Thoracic aorta (tissue), 2 donors: ENCODE measurements at places on chromosomes 16 and 17. TPM values are rescaled to one million over a fixed set of nuclear protein-coding genes. Genes with fewer than 3 reads are reported as not detected.

- DNase-seq = no peak
Observed at GRCh38 chr17:70787721-70788300, 618.5 kb downstream of the KCNJ2 start.

The PYY gene
- total RNA-seq = not detected

DNA sequence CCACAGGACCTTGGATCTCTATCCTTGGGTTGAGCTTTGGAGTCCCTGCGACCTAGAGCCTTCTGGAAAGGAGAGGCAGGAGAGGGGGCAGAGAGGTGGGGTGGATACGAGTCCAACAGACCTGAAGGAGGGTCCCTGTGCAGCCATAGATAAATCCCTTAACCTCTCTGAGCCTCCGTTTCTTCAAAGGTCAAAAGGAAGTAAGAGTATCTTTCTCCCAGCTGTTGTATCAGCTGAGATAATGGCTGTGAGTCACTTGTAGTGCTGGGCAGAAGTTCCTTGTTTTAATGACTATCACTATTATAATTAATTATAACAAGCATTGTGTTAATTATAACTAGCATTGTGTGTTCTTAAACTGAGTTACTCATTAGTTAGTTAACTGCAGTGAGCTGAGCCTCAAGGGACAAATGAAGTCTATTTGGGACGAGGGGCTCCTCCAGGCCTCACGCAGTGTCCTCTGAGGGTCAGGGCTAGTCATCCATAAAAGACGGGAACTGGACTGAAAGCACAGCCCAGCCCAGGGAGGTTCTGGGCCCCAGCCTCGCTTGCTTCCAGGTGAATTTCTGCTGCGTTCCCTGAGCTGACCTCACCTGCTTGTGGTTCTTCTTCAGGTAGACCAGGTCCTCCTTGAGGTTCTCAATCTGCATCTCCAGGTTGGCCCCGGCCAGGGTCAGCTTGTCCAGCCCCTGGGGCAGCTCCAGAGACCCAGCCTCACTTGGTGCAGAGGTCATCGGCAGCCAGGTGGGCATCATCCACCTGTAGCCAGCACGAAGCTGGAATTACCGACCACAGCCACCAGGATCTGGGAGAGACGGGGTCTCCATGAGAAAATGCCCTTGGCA, 5.7 kb upstream of the KRT17 start:
- DNase-seq = no peak

The PLA2G15 gene
- 17.8 TPM for total RNA-seq

GRCh38 chr16:8026450-8026849, 563.9 kb downstream of the TMEM114 start:
- DNase-seq = no peak

The CHD9NB gene
- total RNA-seq = 0.85 TPM

DNA sequence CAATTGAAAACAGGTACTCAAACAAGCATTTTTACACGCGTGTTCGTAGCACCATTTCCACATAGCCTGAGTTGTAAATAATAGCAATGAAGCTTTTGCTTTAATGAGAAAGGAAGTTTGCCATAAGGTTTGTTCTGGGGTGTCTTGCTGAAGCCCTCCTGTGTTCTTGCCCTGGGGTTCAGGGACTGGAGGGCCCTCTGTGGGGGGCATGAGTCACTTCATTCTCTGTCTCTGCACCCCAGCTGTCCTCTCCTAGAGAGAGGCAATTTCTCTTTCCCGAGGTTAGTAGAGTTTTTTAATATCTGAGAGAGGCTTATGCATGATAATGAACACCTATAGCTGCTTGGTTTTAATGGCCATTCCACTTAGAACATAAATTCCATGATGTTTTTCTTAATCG, 9.6 kb downstream of the AFMID start:
- DNase-seq = no peak

GRCh38 chr16:19044769-19045168, 22.6 kb upstream of the COQ7 start:
- no peak for DNase-seq

The LDHD gene
- 7.2 TPM for total RNA-seq

The CCL17 gene
- total RNA-seq = not detected

- DNase-seq = no peak
Observed at GRCh38 chr16:53984936-53985335, 281.0 kb downstream of the FTO start.

- peak; percentile 51 for DNase-seq
Observed at GRCh38 chr16:1959269-1960039, at the start of gene NDUFB10. Gene NDUFB10, plus strand, starts transcription at chr16:1959538. Its CDS starts 87 bp downstream, at chr16:1959625.

DNA sequence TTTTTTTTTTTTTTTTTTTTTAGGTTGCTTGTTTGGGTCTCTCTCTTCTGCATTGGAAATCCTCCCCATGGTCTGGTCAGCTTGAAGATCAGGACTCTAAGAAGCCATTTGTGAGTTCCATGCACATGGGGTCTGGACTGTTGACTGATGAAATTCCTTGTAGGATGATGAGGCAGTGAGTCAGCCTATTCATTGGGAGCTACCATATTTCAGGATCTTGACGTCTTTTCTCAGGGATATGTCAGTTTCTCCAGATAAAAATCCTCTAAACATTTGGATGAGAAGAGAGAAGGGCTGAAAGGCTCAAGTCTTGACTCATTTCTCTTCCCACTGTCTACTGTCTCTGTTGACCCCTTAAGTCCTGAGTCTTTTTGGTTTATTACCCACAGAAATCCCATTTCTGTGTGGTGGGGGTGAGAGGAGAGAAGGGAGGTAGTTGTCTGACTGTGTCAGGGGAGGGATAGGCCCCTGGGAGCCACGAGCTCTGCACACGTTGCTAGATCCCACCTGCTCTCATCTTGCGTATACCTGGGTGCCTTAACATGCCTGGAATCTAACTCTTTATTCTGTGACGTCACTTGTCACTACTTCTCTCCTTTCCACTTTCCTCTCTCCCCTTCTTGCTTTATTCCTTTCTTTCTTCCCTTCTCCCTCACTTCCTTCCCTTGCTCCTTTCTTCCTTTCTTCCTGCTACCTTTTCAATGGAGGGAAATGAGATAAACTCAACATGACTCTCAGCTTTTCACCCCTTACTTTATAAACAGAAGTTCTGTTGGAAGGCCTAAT, 333.1 kb upstream of the XYLT1 start:
- no peak for DNase-seq

GRCh38 chr17:1776328-1776727, 14.5 kb downstream of the SERPINF1 start:
- DNase-seq = no peak

GRCh38 chr17:14784997-14785696, 480.0 kb downstream of the PMP22 start:
- DNase-seq = no peak

The AANAT gene
- total RNA-seq = not detected

DNA sequence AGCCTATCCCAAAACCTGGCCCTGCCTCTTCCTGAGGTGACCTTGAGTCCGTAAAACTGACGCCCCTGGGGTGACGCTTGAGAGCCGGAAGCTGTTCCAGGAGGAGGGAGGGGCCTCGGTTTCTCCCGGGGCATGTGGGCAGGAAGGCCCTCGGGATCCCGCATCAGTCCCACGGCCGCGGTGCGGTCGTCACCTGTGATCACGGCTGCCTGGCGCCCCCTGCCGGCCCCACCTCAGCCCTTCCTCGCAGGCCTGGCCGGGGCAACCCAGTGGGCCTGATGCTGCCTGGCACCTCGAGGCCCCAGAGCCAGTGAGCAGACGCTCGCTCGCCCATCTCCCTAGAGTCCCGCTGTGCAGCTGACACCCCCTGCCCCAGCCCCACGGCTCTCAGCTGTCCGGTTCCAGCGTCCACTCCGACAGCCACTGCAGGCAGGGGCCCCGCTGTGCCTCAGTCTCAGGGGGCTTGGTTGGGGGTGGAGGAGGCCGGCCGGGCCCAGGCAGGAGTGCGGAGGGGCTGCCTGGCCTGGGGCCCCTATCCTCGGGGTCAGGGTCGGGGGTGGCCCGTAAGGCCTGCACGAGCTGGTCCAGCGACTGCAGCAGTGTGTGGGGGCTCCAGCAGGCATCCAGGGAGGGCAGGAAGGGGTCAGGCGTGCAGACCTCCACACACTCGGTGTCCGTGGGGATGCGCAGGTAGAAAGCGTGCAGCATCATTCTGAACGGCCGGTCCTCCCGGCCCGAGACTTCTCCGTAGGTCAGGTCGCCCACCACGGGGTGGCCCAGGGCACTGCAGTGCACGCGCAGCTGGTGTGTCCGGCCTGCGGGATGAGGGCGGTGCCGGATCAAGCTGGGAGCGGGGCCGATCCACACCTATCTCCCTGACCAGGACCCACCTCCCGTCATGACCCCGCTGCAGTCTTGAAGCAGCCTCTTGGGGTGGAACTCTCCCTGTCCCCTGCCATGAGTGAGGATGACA, 2.3 kb downstream of the RPUSD1 start:
- no peak for DNase-seq

- DNase-seq = no peak
Observed at GRCh38 chr17:48890086-48890485, 2.5 kb upstream of the ATP5MC1 start.

DNA sequence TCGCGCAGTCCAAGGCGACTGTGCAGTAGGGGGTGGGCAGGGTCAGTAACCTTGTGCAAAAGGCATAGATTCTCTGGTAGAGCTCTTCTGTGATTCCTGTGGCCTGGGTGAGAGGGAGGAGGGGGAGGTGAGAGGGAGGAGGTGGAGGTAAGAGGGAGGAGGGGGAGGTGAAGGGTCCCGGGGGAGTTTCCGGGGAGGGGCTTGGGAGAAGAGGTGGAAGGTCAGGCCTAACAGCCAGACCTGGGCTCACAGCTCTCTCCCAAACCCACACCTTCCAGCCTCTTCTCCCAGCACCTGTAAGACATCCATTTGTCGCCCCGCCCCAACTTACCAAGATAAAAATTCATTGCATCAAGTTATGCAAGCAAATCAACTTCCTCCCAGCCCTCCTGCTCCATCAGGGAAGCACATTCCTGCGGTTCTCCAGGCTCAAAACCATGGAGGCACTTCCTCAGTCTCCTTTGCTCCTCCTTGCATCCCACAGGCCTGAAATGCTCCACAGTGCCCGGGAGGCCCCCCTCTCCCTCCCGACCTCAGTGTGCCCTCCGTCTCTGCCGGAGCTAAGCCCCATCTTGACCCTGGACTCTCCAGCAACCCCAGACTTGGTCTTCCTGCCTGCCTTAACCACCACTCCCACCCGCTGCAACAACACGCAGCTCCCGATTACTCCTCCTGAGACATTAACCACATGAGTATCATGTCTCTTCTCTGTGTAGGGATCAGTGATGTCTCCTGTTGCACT, 30.5 kb downstream of the PIK3R6 start:
- DNase-seq = no peak

The CIITA gene
- 25.2 TPM for total RNA-seq

GRCh38 chr16:89805136-89805905, 11.1 kb downstream of the FANCA start:
- DNase-seq = no peak

The WNT9B gene
- total RNA-seq = 2.2 TPM

The TBC1D3I gene
- total RNA-seq = 0.63 TPM

GRCh38 chr16:2204416-2205103, 694 bp upstream of the MLST8 start:
- DNase-seq = no peak

- no peak for DNase-seq
Observed at GRCh38 chr16:84307209-84307954, 12.7 kb downstream of the WFDC1 start.

DNA sequence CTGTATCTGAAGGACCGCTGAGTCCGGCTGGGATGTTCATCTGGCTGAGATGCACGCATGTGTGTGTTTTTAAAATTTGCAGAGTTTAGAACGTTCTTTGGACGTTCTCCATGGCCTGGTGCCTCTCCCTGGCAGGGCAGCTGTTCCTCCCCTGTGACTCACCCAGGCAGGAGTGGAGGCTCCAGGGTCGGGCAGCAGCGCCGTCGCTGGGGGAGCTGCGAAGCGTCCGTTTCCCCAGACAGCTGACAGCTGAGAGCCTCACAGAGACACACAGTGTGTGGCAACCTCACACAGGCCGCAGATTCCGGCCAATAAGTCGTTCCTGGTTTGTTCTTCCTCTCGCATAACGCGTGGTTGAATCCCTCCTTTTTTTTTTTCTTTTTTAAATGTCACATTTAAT, 80.6 kb downstream of the OR1D5 start:
- peak; percentile 29 for DNase-seq
